ENCODE measurements at places on chromosomes 12 and 14.

DNA sequence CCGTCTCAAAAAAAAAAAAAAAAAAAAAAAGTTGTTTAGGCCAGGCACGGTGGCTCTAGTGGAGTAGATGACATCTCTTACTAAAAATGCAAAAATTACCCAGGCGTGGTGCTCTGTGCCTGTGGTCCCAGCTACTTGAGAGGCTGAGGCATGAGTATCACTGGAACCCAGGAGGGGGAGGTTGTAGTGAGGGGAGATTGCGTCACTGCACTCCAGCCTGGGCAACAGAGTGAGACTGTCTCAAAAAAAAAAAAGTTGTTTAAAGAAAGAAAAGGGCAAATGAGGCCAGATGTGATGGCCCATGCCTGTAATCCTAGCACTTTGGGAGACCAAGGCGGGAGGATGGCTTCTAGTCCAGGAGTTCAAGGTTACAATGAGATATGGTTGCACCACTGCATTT lies 36.6 kb upstream of the SPPL3 start:
- no peak for DNase-seq

- DNase-seq = no peak
Measured at GRCh38 chr14:50335389-50335788, 23.3 kb downstream of the DMAC2L start.

GRCh38 chr14:22882064-22882463 lies 958 bp upstream of the REM2 start:
- DNase-seq = no peak

DNA sequence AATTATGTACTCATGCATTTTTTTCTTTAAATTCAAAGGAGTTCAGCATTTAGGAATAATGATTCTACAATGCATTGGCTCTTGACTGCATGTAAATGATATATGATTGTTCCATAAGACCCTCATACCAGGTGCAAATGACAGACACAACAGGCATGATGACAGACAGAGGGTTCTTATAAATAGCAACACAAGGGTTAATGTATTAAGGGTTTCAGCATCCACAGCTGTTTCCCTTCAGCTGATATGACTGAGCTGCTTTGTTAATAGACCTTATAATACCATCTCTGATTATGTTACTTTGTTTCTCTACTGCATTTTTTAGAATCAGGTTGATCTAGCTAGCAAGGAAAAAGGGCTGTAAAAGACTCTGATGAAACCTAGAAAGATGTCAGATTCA lies 90.8 kb upstream of the TMTC2 start:
- DNase-seq = no peak

DNA sequence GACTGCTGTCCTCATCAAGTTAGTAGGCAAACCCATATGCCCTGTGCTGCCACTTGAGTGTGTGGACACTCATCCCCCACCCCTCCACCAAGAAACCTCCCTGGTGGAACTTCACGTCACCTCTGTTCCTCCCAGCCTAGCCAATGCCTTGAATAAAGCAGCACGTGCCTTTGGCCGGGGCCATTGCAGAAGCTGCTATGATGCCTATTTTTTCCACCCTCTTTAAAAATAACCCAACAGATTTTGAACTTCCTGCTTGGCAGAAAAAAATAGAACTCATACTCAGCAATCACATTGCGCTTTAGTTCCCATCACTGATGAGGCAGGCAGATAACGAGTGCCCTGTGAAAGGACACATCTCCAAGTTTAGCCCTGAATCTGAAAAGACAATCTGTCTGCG lies 23.1 kb upstream of the PWP1 start:
- DNase-seq = no peak

- DNase-seq = no peak
Measured at GRCh38 chr14:90661866-90662265, 154.4 kb downstream of the TTC7B start.

DNA sequence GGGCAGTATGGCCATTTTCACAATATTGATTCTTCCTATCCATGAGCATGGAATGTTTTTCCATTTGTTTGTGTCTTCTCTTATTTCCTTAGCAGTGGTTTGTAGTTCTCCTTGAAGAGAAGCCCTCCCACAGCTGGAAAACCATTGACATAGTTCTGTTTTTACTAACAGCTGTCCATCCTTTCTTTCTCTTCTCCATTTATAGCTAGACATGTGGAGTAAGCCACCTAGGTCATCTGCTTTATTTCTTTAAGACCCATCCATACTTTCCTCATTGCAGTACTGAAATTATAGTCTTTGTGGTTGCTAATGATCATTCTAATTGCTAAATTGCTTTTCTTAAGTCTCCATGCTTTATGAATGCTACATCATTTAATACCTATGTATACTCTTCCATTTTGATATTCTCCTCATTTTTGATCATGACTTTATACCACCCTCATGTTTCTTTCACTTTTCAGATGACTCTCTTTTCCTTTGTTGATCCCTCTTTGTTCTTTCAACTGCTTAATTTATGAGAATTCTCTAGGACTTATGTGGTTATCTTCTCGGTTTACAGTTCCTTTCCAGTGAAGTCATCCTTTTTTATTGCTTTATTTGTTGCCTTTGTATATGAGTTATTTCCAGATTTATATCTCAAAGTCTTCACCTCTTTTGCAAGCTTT lies 114.2 kb downstream of the PCNX1 start:
- no peak for DNase-seq

DNA sequence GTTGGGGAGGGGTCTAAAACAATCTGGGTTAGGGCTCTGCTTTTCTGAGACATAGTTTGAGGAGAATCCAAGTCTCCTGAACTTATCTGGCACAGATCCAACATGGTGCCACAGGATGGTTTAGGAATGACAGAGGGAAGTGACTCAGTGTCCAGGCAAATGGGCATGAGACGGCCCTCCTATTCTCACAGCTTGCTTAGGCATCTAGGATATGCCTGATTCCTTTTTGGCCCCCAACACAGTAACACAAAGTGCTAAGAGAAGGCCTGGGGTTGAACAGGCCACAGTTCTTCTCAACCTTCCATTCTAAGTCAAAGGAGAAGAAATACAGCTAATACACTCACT lies 117.7 kb downstream of the ZFP36L1 start:
- DNase-seq = no peak

DNA sequence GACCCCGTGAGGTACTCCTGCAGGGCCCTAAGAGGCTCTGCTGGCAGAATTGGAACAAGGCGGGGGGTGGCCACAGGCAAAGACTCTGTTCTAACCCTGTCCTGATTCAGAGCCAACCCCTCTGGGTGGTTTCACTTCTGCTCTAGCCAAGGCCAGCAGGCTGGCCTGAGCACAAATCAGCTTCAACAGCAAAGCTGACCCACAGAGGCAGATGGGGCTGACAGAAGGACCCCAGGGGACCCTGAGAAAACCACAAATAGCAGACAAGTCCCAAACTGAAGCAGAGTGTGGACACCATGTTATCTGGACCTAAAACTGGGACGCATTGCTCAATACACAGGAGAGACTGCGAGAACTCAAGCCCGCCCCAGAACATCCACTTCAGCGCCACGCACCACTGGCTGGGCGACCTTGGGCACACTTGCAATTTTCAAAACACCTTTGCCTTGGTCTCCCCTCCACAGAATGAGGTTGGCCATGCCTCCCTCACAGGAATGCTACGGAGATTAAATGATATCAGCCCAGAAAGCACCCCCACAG lies 76.4 kb upstream of the DICER1 start:
- peak; percentile 74 for DNase-seq

DNA sequence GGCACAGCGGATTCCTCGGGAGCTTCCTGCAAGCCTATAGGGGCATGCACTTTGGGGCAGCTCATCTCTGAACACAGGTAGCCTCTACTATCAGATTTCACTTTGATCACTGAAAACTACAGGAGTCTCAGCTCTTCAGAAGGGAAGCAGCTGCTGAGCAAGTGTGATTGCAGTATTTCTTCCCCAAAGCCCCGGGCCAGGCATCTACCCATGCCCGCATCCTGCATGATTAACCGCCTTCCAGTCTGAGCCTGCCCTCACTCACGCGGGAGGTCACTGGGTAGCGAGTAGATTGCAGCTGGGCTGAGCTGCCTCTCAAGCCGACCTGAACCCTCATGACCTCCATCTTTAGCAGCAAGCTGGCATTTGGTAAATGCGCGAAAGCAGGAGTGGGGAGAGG lies 334.7 kb downstream of the DPF3 start:
- DNase-seq = no peak

GRCh38 chr12:6666211-6666610 lies 3.3 kb upstream of the ING4 start:
- DNase-seq = no peak

GRCh38 chr14:75191100-75191499 lies 14.7 kb upstream of the TMED10 start:
- DNase-seq = no peak

GRCh38 chr14:60848066-60848465 lies 113.5 kb downstream of the MNAT1 start:
- DNase-seq = no peak

DNA sequence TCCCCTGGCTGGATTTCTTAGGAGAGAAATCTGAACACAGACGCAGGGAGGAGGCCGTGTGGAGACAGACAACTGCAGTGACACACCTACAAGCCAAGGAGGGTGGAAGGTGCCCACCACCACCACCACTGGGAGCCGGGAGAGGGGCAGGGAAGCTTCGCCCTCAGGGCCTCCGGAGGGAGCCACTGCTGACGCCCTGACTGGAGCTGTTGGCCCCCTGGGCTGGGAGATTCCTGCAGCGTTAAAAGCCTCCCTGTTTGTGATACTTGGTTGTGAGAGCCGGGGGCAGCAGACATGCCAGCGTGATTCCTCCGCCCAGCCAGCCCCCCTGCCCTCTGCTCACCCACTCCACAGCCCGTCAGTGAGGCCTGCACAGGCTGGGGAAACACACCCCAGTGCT lies 72.0 kb downstream of the CHGA start:
- no peak for DNase-seq

- DNase-seq = no peak
Measured at GRCh38 chr12:6074427-6074826, 50.0 kb downstream of the VWF start.

DNA sequence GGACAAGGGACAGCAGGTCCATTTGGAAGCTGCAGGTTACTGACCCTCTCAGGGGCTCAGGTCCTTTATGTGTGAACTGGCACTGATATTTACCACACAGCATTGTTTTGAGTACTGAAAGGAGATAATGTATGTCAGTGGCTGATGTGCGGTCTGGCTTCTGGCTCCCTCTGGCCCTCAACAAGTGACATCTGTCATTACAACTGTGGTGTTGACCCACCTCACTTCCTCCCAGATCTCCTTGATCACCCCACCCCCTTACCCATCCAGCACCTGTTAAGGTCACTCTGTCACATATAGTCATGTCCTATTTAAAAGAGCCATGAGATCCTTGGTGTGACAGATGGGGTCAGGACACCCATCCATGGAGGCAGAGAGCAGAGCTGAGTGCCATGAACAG lies 22.7 kb upstream of the PRIMA1 start:
- no peak for DNase-seq

All from GM12892 (cell line).